ENCODE measurements at places on chromosomes 12 and 14.

- DNase-seq: no peak
Observed at GRCh38 chr12:120590741-120591407, 9.7 kb upstream of the POP5 start.

- peak; percentile 22 for DNase-seq
Observed at GRCh38 chr12:127179176-127179575, 1087.8 kb upstream of the TMEM132C start.

DNA sequence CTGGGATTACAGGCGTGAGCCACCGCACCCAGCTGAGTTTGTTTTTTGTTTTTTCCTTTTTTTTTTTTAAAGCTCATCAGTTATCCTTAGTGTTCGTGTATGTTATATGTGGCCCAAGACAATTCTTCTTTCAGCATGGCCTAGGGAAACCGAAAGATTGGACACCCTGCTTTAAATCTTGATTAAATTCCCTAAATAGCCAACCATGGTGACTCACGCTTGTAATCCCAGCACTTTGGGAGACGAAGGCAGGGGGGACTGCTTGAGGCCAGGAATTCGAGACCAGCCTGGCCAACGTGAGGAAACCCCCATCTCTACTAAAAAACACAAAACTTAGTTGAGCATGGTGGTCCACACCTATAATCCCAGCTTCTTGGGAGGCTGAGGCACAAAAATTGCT lies 131.1 kb downstream of the MED13L start:
- no peak for DNase-seq

DNA sequence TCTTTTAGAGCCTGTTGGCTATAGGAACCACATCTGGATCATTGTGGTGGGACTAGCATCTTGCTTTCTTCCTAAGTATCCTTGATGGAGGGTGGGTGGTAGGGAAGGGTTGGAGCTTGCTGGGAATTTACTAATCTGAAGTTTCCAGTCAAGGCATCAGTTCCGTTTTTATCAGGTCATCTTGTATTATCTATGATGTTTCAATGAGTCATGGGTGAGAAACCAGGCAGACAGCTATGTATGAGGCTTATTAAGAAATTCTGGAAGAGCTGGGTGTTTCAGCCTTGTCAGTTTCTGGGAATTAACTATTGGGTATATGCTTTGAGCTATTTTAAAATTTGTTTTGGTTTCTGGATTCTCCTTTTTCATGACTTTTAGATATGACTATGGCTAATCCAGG lies 11.3 kb downstream of the TSFM start:
- peak; percentile 93 for DNase-seq

DNA sequence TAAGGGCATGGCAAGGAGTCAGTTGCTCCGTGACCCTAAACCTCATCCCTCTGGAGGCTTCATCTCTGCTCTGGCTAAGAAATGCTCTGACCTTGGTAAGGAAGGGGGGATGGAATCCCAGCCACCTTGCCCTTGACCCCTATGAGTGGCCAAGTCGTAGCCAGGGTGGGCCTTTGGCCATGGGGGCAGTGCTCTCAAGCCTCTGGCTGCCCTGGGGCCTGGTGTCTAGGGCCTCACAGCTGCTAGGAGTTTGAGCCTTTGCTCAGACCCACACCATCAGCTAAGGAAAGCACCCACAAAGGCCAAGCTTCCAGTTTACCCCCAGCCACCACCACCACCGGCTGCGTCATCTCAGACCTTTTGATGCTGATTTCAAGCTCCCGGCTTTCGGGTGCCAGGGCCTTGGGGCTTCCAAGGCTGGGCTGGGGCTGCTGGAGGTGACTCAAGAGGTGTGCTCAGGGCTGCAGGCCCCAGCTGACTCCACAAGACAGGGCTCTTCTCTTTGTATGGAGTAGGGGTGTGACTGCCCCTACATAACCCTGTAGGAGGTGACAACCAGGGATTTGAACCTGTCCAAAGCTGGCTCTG lies 3.7 kb downstream of the ASB2 start:
- no peak for DNase-seq

DNA sequence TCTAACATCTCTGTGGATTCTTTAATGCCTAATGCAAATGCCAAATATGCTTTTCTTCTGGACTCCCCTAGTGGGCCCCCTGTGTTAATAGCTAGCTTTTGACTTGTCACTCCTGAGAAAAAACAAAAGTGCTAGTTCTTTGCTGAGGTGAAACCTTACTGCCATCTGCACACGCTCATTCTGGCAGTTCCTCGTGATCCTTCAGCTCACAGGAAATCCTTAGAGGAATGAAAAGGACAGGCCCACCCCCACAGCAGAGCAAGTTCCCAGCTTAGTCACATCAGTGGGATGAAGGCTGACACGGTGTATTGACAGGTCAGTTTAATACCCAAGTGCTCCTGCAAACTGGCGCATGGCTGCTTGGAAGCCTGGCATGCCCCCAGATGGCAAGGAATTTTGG lies 165.1 kb upstream of the ATP2B1 start:
- no peak for DNase-seq

GRCh38 chr14:85527006-85527405 lies 2.9 kb upstream of the FLRT2 start:
- DNase-seq: peak; percentile 76

DNA sequence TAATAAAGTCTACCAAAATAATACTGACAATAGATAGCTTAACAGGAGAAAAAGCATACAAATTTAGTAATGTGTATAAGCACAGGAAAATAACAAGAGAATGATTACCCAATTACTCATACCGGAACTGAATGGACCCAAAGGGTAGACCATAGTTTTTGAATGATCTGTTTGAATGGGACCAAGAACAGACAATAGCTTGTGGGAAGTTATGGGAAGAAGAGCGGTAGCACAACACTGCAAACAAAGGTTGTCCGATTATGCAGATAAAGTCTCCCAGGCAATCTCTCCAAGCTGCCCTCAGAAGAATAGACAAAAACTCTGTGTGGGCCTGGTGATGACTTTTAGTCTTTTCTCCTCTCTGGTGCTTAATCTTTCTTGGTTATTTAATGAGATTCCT lies 96.6 kb upstream of the NEDD1 start:
- DNase-seq: peak; percentile 81

- DNase-seq: peak; percentile 27
Observed at GRCh38 chr14:68286667-68287066, 467.1 kb downstream of the RAD51B start.

- DNase-seq: no peak
Observed at GRCh38 chr12:83538361-83538965, 851.8 kb downstream of the TMTC2 start.

DNA sequence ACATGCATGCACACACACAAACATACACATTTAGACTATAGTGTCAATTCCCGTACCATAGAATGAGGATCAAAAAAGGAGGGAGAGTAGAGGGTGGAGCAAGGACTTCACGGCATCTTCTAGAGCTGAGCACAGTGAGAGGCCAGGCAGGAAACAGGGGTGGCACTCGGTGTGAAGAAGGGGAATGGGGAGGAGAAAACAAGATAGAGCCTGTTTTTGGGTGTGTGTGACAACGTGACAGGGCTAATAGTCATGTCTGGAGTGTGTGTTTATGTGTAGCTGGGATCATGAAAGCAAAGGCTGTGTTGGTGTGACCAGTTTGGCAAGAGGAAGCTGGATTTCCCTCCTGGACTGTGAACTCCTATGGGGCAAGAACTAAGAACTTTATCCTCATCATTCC lies 9.9 kb upstream of the ACVR1B start:
- no peak for DNase-seq

Measured in ELR (cell line).